ENCODE measurements at places on chromosomes 13 and 19.

- no peak for DNase-seq
These were observed 34.6 kb upstream of the OLFM4 start for GRCh38 chr13:52994051-52994450.

- DNase-seq: no peak
These were observed 59.6 kb downstream of the DPY19L3 start for GRCh38 chr19:32465176-32465575.

DNA sequence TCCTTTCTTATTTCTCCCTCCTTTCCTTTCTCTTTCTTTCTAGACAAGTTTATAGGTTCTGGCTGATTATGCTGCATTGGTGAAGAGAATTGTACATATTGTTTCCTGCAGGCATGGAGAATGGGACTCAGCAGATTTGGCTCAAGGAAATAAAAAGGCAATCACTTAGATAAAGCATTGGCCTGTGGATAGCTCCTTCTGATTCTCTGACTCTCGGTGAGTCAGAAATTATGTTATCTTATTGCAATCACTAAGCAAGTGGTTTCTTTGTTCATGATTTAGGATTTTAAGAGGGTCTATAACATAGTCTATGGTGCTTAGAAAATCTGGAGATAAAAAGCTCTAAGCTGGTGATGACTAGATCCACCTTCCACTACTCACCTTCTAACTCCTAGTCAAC lies 54.0 kb upstream of the POSTN start:
- no peak for DNase-seq

DNA sequence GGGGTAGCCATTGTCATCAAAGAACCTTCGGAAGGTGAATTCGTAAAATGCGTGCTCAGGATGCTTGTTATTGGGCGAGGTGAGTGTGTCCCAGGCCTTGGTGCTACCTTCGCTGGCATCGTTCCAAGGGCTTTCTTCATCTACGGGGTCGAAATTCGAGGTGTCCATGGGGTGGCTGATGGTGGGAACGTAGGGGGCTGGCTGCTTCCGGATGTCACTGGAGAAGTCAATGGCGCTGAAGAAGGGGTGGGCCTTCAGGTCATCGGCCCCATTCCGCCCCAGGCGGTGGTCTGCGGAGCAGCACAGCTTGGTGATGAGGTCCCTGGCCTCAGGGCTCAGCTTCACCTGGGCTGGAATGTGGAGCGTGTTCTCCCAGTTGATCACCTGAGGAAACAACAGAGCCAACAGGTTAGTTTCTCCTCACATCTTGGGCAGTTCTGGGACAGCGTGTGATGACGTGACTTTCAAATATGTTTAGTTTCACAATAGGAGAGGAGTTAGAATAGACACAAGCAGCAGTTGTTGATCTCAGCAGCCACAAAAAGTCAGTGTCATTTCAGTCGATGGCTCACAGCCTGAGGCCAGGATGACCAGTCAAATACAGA lies 72.5 kb upstream of the XPO4 start:
- DNase-seq: no peak

- no peak for DNase-seq
These were observed 17.6 kb downstream of the ZNF233 start for GRCh38 chr19:44277331-44277730.

DNA sequence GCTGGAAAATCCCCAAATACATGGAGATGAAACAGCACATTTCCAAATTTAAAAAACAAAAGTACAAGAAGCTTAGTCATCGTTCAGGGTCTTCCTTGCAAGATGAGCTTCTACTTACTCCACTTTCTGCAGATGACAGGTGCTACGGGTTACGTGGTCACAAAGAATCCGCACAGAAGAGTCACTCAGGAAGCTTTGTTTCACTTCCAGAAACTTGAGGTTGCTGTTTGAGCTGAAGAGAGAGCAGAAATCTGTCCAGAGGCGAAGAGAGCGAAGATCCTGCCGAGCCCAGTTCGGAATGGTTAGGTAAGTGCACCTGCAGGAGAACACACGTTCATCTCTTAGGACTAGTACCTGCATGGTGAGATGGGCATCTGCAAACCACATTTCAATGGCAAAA lies 9.4 kb downstream of the NLRP7 start:
- no peak for DNase-seq

GRCh38 chr13:79477968-79478367 lies 3.0 kb upstream of the NDFIP2 start:
- no peak for DNase-seq
